Sciatic nerve (tissue), 2 donors: ENCODE measurements at places on chromosomes 5 and 9. TPM values are rescaled to one million over a fixed set of nuclear protein-coding genes. Genes with fewer than 3 reads are reported as not detected.

The GABBR2 gene
- total RNA-seq = 0.49 TPM

The CACNA1B gene
- total RNA-seq = 0.09 TPM

The NUTM2G gene
- total RNA-seq = not detected

The IFNE gene
- total RNA-seq = not detected

The G3BP1 gene
- 151 TPM for total RNA-seq

The EQTN gene
- total RNA-seq = 0.49 TPM

The CATSPER3 gene
- 0.80 TPM for total RNA-seq

The FOXD1 gene
- 99.3 TPM for total RNA-seq

The HACD4 gene
- 6.4 TPM for total RNA-seq

The SLC6A3 gene
- not detected for total RNA-seq

The OR2V2 gene
- total RNA-seq = not detected
